ENCODE measurements at places on chromosomes 4 and X.

DNA sequence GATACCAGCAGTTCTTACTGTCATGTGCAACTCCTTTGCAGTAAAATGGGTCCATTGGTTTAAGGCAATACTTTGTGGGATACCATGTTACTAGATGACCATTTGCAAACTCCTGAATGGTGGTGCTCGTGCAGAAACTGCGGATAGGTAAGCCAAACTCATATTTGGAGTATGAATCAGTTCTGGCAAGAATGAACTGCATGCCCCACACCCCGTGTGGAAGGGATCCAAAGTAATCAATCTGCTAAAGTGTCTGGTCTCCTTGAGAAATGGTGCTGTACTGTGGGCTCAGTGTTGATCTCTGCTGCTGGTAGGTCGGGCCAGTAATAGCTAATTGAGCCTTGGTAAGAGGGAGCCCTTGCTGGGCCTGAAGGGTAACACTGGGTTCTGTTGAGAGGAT lies 4.2 kb upstream of the TAB3 start:
- DNase-seq = no peak

- no peak for DNase-seq
These were observed 121.9 kb downstream of the KCTD8 start for GRCh38 chr4:44326741-44327140.

DNA sequence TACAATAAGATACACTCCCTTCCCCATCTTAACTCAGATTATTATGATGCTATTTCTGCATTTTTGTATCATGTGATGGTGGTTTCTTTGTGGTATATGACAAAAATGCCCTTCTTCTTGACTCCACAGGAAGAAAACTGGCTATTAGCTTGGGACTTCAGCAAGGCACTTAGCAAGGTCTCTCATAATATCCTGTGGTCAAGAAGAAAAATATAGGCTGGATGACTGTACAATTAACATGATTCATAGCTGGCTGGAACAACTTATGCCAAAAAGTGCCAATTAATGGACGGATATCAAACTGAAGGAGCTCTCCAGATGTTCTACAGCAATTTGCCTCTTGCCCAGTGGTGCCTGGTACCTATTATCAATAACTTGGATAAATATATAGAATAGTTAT lies 2.3 kb upstream of the MID1IP1 start:
- DNase-seq = no peak

DNA sequence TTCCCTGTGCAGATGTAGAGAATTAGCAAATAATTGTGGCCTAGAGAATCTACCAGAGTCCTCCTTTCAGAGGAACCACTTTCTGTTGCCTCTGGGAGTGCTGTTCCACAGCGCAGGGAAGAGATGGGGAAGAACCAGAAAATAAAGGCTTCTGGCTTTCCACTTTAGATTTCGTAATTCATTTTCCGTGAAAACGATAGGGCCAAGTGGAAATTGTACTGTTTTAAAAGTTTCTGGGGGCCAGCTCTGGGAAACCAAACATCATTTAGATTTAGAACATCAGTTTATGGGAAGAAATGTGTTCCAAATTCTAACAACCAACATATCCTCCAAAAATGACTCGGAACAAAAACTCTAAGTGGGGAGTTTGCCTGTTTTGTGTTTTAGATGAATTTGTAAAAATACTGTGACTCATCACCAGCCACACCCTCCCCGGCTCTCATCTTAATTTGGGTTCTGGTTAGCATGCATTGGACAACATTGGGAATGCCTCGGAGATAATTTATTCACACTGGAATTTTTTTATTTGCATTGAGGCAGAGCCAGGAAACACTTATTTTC lies 65.2 kb upstream of the LNX1 start:
- no peak for DNase-seq

DNA sequence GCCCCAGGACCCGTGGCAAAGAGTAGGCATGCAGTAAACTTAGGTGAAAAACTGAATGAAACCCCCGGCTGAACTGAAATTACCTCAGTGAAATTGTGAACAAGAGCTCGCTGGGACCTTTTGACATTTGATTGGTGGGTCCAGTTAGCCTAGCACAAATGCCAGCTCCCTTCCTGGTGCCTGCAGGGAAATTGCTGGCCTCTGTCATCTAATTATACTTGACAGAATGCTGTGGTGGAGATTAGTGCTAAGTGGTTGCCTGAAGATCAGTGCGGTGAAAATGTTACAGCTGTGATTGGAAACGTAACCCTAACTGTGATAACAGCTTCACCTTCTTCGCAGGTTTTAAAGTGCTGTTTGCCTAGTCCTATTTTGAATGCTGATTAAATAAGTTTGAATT lies 43.0 kb downstream of the ADD1 start:
- peak; percentile 45 for DNase-seq

All from NCI-H146 (cell line).